NCI-H446 treated with DMSO at 0.1 percent for 48 hours (cell line): ENCODE measurements at places on chromosomes 1 and 21.

DNA sequence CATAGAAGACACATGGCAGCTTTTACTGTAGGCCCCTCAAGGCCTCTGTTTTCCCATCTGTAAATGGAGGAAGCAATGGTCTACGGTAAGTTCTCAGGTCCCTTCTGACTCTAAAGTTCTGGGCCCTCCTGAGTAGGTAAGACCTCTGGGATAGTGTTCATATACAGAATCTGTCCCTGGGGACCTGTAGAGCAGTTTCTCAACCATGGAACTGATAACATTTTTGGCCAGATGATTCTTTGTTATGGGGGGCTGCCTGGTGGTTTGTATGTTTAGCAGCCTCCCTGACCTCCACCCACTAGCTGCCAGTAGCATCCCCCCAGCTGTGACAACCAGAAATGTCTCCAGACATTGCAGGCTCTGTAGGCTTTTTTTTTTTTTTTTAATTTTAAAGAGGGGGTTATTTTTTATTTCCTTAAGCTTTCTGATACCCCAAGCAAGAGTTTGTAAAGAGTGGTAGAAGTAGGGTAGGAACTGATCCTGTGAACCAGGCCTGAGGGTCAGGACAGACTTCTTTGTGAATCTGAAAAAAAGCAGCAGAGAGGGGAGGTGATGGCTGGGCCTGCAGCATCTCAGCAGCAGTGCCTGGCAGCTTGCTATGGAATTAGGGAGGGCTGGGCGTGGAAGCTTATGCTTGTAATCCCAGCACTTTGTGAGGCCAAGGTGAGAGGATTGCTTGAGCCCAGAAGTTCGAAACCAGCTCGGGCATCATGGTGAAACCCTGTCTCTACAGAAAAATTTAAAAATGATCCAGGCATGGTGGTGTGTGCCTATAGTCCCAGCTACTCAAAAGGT lies 20.2 kb upstream of the TCEA3 start:
- DNase-seq, result no peak

DNA sequence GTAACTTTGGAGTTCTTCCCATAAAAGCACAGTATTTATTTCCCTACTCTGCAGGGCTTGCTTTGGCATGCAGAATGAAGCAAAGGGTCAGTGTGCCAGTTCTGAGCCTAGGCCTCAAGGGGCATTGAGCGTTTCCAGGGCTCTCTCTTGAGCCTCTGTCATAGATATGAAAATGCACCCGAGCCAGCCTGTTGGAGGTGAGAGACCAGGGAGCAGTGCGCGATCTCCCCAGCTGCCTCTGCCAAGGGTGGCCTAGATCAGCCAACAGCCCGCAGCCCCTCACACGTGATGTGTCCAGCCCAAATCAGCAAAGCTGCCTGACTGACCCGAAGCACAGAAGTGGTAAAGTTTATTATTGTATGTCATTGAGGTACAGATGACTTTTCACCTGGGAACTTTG lies 63.7 kb downstream of the TENT5C start:
- no peak for DNase-seq

DNA sequence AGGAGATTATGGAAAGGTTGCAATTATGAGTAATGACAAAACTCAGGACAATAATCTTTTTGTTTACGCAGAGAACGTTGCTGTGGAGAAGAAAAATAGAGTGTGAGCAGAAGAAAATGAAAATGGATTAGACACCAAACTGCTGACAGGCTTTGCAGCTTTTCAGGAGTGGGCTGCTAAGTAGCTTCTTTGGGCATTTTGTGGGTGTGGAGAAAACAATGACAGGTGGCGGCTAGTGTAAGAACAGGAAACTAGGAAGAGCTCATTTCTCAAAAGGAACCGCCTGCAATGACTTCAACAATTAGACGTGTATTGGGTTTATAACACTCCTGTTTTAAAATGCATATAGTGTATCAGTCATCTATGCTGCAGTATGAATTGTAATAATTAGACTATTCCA lies 18.3 kb upstream of the PALMD start:
- DNase-seq, result no peak

DNA sequence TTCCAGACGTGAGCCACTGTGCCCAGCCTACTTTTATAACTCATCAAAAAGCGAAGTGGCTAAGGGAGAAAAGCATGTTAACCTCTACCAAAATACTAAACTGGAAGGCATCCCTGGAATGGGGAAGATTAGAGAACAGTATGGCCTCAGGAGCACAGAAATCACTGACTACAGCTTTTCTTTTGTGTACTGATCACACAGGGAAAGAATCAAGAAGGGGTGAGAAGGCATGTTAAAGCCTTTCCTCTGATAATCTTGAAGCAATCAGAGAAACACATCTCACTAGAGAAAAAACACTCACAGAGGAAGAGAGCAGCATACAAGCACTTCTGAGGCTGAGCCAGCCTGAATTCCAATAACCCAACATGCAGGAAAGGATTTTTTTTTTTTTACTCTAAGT lies 10.7 kb downstream of the PCAT6 start:
- DNase-seq, result no peak

DNA sequence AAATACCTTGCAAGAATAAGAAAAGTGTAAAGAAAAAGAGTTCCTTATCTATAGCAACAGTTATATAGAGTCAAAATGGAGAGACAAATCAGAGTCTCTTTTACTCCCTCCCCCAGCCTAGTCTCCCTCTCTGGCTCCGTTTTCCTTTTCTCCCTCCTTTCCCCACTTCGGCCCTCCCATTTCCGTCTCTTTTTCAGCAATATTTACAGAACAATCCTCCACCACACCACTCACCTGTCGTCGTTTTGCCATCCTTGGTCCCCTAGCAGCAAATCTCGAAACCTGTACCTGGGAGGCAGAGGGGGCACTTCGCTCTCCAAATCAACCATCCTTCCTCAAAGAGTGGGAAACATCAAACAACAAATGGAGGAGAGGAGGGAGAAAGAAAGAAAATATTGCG lies 259 bp downstream of the KCNT2 start:
- no peak for DNase-seq

DNA sequence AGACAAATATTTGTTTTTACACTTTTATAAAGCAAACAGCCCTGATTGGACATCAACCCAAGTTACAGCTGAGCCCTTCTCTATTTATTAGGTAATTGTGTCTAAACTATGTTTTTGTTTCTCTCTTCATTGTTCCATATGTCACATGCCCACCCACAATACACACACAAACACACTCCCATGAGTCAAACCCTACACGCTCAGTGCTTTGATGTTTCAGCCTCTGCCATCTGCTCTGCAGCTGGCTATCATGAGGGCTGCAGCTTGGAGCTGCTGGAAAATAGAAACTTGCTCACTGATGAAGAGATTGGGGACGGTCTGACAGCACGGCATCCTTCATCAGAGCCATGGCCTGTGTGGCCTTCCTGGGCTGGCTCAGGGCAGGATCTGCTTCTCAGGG lies 41.7 kb downstream of the PSMG1 start:
- no peak for DNase-seq

DNA sequence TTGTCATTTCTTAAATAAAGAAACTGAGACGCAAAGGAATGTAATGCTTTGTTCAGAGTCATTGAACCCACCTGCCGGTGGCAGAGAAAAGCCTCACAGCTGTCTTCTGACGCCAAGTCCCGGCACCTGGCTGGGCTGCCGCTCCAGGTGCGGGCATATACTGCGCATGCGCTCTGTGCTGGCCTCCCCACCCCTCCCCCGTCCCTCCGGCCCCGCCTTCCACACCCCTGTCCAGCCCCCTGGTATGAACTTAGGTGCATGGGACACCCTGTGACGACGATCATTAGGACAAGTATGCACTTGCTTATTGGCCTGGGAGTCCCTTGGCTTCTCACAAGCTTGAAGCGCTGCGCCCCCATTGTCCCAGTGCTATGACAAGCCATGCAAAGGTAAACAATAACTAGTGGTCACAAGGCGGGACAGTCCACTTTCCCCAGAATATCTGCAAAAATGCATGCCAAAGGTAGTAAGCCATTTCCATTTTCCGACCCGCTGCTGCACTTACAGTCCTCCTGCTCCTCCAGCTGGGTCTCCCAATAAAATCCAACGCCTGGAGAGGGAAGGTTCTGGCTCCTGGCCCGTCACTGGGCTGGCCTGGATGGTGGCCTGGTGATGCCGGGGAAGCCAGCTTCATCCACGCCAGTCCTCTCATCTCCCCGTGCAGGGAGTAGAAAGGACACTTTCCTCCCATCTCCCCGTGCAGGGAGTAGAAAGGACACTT lies 100.4 kb downstream of the PSMG1 start:
- DNase-seq, result no peak
